ENCODE measurements at places on chromosomes 5 and 9.

DNA sequence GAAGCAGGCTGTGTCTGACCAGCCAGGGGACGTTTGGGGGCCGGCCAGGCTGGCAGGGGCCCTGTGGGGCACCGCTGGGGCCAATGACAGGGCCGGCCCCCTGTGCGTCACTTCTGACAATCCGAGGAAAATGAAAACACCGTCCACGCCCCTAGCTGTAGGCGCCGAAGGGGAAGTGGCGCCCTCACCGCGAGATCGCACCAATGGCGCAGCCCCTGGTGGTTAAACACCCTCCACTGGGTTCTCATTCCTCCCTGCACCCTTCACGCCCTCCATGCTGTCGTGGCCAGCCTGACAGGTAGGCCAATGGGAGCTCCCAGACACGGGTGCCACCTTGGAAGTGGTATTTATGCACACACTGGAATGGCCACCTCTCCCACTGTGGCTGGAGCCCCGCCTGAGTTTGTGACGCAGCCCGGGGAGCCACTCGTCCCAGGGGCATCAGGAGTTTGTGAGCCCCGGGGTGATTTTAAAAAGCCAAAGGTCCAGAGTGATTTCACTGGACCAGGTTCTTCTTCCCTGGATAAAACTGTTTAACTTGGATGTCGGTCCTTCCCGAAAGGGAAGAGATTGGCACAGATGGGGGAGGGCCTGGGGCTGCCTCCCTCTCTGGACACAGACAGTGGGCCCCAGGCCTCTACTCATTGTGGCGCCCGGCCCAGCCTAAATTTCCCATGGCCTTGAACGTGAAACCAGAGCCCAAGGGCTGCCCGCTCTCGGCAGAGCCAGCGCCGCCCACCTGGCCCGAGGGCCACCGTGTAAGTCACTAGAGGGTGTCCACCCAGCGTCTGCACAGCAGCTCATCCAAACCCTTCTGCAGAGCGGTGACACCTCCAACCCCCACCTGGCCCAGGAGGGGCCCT lies 49.7 kb downstream of the NKD2 start:
- DNase-seq, result no peak

GRCh38 chr9:209143-209758 lies 5.4 kb upstream of the DOCK8 start:
- no peak for DNase-seq

GRCh38 chr5:14374100-14374499 lies 207.5 kb upstream of the OTULINL start:
- no peak for DNase-seq

DNA sequence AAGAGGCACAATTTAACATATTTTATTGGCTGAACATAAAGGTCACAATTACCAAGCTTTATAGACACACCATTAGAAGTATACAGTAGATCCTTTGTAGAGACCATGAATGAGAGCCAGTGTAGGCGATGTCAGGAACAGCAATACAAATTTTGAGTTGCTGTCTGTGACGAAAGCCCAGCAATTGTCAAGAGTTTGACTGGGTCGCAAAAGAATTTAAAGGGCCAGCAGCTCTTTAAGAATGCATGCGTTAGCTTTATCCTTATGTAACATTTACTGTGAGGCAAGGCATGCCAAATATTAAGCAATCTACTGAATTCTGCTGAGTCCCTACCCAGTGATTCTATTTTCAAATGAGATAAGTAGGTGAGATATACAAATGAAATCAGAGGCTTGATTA lies 236.9 kb downstream of the ARRDC3 start:
- no peak for DNase-seq

GRCh38 chr9:11233696-11234095 lies 620.9 kb upstream of the PTPRD start:
- no peak for DNase-seq

- no peak for DNase-seq
Measured at GRCh38 chr5:159198063-159199036, 11.0 kb downstream of the RNF145 start.

GRCh38 chr9:78035383-78035993 lies 3.9 kb upstream of the GNAQ start:
- peak; percentile 30 for DNase-seq

- no peak for DNase-seq
Measured at GRCh38 chr9:81825846-81826516, 102.2 kb upstream of the SPATA31D4 start.

DNA sequence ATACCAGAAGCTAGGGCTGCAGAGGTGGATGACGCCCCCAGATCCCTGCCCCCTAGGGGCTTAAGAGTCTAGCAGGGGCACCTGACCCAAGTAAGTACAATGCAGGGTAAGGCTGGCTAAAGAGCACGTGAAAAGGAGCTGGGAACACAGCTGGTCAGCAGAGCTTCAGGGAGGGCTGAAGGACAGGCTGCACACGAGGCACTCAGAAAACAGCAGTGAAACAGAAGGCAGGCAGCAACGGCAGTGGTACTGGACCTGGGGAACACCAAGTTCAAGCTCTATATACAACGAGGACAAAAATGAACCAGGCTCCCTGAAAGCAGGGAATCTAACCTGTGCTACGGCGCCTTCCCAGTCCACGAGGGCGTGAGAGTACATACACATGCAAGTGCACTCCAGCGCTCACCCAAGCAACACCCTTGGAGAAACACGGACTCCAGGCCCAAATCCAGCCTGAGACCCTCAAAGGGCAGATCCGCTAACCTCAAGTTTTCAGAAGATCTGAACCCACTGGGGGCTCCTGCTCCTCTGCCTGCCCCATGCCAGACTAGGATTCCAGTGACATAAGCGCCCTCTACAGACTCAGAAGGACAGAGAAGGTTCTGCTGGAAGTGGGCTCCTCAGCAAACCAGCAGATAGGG lies 57.4 kb downstream of the PSMB7 start:
- no peak for DNase-seq

DNA sequence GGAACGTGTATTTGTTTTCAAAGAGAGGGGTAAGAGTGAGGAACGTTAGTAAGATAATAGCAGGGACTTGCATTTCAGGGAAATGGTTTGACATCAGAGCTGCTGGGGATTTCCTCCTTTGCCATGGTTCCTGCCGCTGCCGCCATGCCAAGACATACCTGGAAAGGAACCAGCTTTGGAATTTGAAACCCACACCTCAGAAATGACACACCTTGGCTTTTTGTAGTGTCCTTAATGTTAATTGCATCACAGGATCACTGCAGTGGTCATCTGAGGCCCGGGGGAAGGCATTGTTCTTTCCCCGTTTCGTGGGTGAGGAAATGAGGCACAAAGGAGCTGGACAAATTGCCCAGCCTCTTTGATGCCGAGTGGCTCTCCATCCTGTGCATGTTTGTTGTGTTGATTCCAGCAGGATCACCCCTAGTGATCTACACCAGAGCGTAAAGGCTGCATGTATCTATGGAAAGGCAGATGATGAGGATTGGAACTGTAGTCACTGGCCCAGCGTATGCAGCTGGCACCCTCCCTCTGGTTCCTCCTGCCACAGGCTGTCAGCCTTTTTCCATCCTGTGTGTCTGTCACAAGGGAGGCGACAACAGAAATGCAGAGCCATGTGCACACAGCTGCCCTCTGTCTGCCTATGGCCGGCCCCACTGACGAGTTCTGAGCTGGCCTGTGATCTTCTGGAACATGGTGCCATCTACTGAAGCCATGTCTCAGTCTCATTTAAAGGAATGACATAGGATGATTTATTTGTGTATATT lies 37.8 kb downstream of the SLC46A2 start:
- DNase-seq, result no peak

GRCh38 chr5:154707641-154708040 lies 47.5 kb upstream of the LARP1 start:
- DNase-seq, result no peak

- no peak for DNase-seq
Measured at GRCh38 chr9:25939126-25939525, 260.9 kb upstream of the TUSC1 start.

GRCh38 chr9:84481636-84482218 lies 141.2 kb upstream of the SLC28A3 start:
- DNase-seq, result no peak

DNA sequence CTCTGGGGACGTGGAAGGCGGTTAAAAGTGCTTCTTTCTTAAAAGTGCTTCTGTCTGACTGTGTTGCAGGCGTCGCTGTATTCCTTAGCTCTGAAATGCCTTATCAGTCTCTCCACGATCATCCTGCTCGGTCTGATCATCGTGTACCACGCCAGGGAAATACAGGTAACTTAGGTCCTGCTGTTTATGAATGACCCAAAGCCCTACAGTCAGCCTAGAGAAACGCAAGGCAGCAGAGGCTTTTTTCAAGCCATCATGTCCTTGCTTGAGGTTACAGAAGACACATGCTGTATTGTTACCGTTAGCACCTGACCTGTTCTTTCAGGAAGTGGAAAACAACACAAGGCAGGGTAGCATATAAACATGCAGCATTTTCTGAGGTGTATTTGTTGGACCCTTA lies 2.0 kb downstream of the KCNN2 start:
- no peak for DNase-seq

- no peak for DNase-seq
Measured at GRCh38 chr9:122382901-122383850, 12.4 kb downstream of the PTGS1 start.

GRCh38 chr5:170510559-170510958 lies 6.7 kb downstream of the KCNIP1 start:
- no peak for DNase-seq

DNA sequence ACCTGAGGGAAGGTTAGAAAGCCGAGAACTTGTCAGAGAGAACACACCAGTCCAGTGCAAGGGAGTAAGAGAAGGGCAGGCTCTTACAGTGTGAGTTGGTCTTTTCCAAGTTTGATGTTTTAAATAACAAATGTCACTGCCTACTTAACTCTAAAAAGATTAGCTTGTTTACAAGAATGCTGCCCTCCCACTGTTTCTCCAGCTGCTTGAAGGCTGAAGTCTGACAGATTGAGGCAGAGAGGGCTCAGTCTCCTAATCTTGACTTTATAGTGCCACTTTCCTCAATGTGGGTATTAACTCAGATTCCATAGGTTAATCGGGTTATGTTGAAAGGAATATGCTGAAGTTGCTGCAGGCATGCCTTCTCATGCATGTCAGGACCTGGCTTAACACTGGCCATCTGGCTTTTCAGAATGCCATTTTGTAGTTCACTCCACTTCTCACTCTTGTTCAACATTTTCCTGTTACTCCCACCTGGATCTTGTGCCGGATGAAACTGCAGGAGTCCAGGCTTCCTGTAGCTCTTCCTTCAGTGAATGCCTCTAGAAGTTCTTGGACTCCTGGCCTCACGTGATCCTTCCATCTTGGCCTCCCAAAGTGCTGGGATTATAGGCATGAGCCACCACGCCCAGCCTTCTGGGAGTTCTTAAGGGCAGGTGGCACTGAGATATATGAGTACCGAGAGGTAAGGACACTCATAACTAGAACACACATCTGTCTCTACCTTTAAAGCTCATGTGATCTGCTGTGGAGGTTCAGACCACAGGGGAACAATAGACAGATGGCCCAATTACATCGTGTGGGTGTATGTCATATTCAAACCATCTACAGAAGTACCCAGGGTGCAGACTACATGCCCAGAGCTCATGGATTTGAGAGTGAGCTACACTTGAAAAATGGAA lies 249.7 kb downstream of the ARHGAP26 start:
- DNase-seq, result peak; percentile 46

DNA sequence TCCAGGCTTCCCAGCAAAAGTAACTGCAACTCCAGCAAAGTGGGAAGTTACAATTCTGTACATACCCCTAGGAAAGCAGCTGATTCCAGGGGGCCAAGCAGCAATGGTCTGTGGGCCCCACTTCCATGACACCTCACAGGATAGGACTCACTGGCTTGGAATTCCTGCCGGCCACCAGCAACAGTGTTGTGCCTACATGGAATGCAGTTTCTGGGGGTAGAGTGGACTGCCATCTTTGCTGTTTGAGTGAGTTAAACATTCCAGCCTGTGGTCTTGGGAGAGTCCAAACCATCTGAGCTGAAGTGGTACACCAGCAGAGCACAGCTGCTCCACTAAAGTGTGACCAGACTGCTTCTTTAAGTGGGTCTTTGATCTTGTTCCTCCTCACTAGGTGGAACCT lies 13.4 kb upstream of the FBN2 start:
- DNase-seq, result no peak

All from NCI-H446 (cell line).